Activated T-helper 17 cell treated with anti-CD3 and anti-CD28 coated beads, Interleukin-2, amount 50 U/mL, for 72 hours (primary cell): ENCODE measurements at places on chromosomes 7 and 10. TPM values are rescaled to one million over a fixed set of nuclear protein-coding genes. Genes with fewer than 3 reads are reported as not detected.

DNA sequence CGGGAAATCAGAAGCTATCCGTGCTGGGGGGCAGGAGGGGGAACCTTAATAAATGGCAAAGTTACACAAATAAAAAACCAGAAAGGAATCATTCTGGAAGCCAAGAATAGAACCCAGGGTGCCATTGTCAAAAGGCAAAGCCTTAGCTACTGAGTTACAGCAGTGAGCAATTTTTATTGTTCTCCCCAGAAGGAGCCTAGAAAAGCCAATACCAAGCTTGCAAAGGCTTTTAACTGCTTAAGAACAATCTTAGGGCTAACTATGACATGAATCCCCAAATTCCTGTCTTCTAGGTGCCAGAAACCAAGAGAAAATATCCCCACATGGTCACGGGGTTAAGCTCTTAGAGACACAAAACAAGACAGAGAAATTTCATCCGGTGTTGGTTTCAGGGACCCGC is 482.7 kb downstream of the CCSER2 start:
- no peak for ATAC-seq

GRCh38 chr7:4999369-4999950 is 40.5 kb upstream of the MMD2 start:
- ATAC-seq, result peak; percentile 32

The FEZF1 gene
- not detected for total RNA-seq

The PON3 gene
- not detected for total RNA-seq

GRCh38 chr10:51377932-51378599 is 303.8 kb downstream of the PRKG1 start:
- ATAC-seq, result no peak

- no peak for ATAC-seq
Measured at GRCh38 chr7:49812534-49812933, 39.1 kb downstream of the VWC2 start.

The BUB3 gene
- total RNA-seq, result 324 TPM

The MYO3A gene
- total RNA-seq, result not detected

DNA sequence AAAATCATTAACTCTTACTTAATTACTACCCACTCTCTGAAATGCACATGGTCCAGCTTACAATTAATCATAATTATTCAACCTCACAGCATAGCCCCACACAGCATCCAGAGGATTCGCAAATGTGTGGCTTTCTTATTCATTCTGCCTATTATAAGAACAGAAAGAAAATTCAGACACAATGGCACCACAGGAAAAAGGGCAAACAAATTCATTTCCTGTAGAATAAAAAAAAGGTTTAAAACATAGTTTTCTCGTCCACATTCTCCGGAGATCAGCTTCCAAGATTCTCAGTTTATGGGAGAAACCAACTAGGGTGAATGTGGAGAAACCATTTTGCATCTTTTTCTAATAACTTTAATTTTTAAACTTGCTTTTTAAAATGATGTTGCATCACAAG is 201.6 kb downstream of the PARD3 start:
- ATAC-seq, result no peak

GRCh38 chr10:82278401-82279182 is 403.6 kb downstream of the NRG3 start:
- no peak for ATAC-seq

DNA sequence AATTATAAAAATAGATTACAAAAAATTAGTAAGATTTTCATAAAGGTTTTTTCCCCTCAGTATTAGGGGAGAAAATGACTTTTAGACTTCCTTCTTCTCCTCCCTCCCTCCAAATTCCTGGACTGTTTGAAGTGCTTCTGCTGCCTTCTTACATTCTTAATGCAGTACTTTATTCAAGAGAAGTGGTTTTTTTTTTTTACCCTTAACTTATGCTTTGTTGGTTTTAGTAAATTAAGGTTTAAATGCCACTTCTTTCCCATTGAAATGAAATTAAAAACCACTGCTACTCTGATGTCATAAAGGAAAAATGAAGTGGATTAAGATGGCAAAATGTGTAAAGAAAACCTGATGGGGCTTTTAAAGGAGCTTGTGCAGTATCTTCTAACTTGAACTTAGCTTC is 140.7 kb downstream of the VTI1A start:
- no peak for ATAC-seq

DNA sequence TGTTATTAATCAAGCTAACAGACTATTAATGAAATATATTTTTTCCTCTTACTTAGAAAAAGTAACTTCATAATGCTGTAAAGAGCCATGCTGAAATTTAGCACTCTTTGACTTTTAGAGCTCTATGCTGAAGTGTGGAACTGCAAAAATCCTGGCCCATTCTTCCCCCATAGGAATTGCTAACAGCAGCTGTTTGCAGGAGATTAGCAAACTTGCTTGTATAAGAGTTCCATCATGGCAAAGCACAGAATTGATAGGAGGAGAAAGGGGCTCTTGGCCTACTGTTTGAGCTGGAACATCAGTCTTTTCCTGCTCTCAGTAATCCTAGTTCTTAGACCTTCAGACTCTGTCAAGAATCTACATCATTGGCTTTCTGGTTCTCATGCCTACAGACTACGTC is 18.3 kb upstream of the GNAT3 start:
- no peak for ATAC-seq

- no peak for ATAC-seq
Measured at GRCh38 chr10:60757420-60757895, 20.8 kb upstream of the CDK1 start.

DNA sequence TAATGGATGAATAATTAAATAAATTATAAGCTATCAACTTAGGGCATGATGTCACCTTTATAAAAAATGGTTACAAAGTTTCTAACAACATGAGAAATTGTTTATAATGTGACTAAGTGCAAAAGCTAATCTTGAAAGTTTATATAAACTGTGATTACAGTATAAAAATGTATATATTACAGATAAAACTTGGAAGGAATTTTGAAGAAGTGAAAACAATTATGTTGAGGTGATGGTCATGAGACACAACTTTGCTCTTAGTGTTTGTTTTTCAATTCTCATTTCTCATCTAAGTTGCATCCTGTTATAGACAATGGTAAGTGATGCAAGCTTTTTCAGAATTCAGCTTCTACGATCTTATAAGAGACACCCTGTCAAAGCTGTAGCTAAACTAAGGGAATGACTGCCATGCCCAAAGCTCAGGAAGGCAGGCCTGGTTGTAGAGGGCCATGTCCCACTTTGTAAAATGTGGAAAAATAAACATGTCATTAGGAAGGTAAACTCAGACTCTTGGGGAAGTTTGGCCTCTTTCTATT is 23.9 kb downstream of the MACC1 start:
- ATAC-seq, result no peak

- ATAC-seq, result no peak
Measured at GRCh38 chr7:115654384-115655214, 376.0 kb downstream of the TFEC start.

DNA sequence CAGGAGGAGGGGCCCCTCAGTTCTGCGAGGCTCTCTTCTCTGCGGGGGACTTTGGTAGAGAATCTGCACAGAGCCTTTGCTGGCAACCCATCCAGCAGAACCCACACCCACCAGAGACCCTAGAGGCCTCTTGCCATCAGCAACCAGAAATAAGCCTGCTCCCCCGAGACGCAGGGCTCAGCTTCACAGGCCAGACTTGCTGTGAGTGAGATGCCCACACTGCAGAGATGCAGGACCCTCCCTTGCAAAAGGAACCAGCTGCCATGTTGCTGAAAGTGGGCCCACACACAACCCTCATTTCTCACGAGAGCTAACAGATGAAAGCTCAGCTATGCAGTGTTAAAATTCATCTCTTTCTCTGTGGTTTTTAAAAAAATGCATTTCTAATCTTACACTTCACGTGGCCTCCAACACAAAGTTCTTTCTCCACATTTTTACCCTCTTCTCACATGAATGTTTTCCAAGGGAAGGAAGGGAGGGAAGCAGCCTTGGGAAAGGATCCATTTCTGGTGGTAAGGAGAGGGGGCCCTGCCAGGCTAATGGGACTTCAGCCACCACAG is 171.6 kb downstream of the CCDC3 start:
- no peak for ATAC-seq

DNA sequence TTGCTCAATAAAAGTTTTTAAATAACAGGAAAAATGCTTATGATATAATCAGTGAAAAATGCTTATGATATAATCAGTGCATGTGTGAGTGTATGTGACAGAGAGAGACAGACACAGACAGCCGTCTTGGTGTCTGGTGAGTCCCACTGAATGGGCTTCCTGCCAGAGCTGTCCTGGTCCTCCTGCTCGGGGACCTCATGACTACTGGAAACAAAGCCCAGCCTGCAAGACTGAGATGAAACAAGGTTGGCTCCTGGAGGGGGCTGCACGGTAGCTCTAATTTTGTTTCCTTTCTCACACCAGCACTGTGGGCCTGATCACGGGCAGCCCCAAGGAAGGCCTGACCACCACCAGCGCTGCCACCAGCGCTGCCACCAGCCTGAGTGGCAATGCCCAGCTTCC is 57.3 kb downstream of the NRP1 start:
- ATAC-seq, result no peak

DNA sequence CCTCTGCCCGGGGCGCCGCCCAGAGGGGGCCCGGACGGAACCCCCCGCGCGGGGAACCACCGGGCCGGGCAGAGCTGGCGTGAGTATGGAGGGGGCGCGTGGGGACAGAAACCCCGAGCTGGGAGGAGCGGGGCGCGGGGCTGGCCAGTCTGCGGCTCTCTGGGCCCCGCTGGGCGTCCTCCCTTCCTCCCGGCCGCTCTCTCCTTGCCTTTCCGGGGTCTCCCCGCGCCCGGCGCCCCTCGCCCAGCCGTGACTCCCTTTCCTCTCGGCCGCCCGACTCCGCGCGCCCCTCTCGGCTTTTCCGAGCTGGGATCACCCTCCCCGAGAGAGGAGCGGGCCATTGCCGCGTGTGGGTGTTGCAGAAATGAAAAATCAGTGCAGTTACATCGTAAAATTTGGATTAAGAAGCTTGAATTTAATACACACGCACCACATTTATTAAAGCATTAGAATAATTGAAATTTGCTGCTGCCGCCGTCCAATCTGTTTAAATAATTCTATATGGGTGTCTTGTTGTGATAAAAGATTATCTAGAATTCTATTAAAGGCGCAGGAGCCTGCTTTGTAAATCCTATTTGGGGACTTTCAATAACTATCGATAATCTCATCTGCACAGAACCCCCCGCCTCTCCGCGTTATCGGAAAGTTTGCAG is 9.1 kb downstream of the UNCX start:
- no peak for ATAC-seq

The RET gene
- 0.24 TPM for total RNA-seq

DNA sequence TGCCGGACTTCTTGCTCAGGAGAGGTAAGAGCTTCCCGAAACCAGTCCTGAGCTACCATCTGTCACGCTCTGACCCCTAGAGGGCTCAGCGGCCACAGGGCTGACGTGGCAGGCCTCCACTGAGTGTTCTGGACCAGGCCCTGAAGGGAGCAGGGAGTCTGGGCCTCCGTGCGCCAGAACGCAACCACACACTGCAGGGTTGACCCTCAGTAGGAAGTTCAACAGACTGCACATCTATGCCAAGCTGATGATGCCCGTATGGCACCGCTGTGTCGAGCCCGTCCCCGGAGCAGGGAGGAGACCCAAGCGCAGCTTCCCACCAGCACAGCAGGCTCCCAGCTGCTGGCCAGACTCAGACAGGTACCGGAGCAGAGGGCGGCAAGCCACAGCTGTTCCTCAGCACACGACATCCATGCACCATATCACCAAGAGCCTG is 39.2 kb downstream of the CAMK2B start:
- ATAC-seq, result no peak

DNA sequence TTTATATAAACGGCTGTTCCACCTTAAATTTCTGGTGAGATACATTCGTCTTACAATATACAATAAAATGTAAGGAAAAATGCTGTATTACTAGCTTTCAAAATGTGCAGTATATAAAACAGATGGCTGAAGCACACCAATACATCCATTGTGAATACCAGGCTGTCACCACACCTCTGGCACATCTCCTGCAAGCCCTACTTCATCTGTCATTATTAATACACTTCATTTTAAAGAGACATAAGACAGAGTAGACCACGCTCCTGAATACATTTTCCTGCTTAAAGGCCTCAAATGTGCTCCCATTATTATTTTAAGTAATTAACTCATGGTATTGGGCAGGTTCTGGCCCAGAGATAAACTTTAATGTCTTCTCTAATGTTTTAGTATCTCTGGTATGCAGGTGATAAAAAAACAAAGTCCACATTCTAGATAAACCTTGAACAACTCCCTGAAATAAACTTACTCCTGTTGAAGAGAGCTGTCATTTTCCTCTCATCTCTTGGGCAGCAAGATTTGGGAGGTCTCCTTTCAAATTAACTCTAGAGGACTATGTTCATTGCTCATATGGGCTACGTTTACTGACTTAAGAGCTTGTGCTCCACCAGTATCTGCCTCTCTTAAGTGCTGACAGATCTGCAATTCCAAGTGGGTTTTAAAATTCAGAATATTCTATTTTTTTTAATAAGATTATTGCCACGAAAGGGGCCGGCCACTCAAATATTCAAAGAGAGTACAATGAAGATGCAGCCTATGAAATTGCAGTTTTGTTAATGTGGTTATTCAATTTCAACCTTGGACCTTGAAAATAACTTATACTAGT is 396.5 kb upstream of the SEMA3D start:
- no peak for ATAC-seq

DNA sequence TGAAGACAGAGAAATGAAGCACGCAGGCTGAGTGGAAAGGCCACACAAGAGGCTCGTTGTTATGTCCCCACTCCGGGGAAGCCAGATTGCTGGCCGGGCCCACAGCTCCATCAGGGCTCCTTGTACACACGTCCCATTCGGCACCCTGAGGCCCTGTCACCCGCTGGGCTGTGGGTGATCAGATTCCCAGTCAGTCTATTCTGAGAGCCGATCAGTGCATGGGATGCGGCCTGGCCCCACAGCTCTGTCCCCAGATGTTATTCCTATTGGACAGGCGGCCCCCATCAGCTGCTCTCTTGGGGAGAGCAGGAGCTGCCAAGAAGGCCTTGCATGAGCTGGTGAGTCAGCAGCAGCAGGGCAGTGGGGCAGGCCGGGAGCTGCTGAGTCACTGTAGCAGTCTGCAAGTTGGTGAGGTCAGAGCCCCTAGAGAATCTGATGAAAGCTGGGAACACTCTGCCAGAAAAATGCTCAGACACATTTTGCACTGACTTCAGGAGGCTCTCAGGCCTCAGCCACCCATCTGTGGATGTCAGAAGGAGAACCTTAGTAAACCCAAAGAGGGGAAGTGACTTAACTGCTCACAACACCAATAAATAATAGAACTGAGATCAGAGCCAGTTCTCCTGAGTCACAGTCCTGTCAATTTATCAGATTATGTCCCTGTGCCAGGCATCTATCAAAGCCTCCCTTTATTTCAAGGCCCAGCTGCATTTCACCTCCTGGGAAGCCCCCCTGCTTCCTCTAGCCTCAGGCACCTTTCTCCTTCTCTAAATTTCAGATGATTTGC is 9.4 kb upstream of the PSAP start:
- peak; percentile 95 for ATAC-seq

GRCh38 chr7:150904011-150904909 is 51.9 kb downstream of the AOC1 start:
- ATAC-seq, result no peak
